ENCODE measurements at places on chromosomes 4 and X.

- DNase-seq = no peak
Measured at GRCh38 chr4:126843492-126844067, 789.2 kb upstream of the INTU start.

DNA sequence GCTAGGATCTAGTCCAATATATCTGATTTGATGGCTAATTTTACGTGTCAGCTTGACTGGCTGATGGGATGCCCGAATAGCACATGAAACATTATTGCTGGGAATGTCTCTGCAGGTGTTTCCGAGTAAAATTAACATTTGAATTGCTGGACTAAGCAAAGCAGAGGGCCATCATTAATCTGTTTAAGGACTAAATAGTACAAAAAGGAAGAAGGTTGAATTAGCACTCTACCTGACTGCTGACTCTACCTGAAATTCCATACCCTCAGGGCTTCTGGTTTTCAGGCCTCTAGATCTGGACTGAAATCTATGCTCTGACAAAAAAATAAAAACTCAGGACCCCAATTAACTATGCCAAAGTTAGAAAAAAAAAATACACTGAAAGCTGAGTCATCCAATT is 1021.9 kb downstream of the FAM133A start:
- DNase-seq = no peak

DNA sequence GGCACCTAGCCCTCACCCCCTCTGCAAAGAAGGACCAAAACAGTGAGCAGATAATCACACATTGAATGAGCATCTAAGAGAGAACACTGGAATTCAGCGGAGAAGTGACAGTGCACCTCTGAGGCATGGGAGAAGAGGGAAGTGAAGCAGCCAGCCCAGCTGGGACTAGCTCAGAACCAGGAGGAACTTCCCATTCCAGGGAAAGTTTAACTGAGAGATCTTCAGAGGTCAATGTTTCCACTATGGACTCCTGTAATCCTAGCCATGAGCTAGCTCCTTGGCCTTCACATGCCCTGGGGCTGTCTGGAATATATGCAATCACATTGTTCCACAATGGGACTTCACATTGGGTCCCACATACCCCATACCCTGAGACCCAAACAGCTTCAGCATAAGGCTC is 24.4 kb downstream of the TLR6 start:
- no peak for DNase-seq

DNA sequence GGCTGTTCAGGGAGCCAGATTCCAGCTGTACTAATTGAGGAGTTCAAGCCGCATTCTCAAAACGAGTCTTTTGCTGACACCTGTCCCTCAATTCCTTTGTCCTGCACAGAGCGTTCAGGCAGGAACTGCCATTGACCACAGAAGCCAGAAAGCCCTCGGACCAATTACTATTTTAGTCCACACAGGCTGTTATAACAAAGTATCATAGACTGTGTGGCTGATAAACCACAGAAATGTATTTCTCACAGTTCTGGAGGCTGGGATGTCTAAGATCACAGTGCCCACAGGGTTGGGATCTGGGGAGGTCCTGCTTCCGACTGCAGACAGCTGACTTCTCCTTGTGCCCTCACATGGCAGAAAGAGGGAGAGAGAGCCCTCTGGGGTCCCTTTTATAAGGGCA is 119.8 kb upstream of the ATP6AP2 start:
- DNase-seq = no peak

DNA sequence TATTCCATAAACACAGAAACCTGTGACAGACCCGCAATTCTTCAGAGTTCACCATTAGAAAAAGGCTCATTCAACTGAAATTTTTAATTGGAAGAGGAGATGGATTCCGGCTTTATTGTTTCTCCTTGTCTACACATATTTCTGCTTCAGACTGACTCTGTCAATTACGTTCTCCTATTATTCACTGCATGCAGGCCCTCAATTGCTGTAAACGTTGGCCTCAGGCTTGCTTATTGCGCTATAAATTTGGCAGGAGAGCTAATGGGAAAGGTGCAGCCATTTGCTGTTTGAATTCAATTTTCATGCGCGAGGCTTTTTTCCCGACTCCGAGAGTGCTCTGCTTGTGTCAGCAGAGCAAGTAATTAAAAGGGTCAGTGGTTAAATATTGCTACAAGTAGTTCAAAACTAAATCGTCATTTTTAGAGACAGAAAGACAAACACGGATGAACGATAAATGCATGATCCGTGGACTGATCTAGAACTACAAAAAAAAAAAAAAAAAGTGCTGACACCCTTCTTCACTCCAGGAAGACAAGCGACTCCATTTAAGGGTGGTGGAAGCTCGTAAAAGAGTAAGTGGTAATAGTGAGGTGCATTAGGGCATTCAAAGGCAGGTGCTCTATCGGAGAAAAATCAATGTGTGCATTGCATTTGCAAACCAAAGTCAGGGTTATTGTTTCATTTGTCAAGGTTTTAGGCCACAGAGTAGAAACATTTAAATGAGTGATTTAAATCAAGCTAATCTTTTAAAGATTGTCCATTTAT is 841.6 kb upstream of the FRG1 start:
- no peak for DNase-seq

GRCh38 chr4:98030059-98030458 is 113.2 kb downstream of the STPG2 start:
- no peak for DNase-seq

GRCh38 chr4:17589355-17589754 is 12.4 kb downstream of the LAP3 start:
- no peak for DNase-seq

- DNase-seq = no peak
Measured at GRCh38 chrX:115378471-115378870, 89.0 kb downstream of the LUZP4 start.

- no peak for DNase-seq
Measured at GRCh38 chrX:13837290-13837745, 20.4 kb upstream of the GPM6B start.

DNA sequence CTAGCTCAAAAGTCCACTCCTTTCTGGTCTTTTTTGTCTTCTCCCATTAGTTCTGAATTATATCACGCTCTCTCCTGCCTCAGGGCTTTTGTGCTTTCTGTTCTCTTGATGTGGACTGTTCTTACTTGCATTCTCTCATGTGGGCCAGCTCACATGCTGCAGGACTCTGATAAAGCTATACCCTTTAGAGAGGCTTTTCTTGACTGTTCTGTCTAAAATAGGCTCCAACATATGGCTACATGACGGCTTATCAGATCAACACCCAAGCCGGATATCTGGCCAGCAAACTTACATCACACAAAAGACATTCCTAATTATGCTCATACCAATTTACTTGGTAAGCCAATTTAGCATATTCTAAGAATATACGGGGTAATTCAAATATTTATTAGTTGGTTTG is 1494.5 kb downstream of the TECRL start:
- no peak for DNase-seq

DNA sequence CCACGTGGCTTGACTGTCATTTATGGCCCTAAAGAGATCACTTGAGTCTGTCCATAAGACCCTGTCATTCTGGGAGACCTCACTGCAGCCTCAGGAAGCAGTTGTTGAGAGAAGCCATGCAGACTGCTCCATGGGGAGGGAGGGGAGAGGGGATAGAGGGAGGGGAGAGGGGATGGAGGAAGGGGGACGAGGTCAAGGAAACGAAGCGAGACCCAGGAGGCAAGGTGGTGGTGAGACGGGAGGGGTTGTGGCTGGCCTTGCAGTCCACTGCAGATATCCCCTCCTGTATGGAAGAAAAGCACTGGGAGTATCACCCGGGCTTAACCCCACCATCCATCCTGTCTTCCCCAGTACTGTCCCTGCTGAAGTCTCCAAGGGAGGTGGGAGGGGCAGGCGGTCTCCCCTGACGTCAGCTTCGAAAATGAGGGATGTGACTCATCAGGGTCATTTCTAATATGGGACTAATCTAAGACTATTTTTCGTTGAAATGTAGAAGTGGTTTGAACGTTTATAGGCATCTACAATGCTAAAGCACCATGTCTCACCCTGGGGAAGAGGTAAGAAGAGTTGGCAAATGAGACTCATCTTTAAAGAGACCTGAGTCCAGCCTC is 5.6 kb downstream of the TMEM255A start:
- DNase-seq = no peak

DNA sequence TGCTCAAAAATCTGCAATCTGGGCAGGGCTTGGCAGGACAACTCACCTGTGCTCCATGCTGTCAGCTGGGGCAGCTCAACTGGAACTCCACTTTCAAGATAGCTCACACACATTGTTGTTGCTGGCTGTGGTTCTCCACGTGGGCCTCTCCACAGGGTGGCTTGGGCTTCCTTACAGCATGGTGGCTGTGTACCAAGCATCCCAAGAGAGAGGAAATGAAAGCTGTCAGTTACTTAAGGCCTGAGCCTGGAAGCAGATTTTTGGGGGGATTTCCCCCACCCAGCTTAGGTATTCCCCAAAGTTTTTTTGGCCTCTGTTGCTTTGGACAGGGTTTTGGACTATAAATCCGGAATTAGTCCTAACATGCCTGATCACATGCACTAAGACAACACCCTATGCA is 81.0 kb downstream of the BCOR start:
- DNase-seq = no peak

- DNase-seq = no peak
Measured at GRCh38 chr4:31748382-31748781, 1028.2 kb downstream of the PCDH7 start.

DNA sequence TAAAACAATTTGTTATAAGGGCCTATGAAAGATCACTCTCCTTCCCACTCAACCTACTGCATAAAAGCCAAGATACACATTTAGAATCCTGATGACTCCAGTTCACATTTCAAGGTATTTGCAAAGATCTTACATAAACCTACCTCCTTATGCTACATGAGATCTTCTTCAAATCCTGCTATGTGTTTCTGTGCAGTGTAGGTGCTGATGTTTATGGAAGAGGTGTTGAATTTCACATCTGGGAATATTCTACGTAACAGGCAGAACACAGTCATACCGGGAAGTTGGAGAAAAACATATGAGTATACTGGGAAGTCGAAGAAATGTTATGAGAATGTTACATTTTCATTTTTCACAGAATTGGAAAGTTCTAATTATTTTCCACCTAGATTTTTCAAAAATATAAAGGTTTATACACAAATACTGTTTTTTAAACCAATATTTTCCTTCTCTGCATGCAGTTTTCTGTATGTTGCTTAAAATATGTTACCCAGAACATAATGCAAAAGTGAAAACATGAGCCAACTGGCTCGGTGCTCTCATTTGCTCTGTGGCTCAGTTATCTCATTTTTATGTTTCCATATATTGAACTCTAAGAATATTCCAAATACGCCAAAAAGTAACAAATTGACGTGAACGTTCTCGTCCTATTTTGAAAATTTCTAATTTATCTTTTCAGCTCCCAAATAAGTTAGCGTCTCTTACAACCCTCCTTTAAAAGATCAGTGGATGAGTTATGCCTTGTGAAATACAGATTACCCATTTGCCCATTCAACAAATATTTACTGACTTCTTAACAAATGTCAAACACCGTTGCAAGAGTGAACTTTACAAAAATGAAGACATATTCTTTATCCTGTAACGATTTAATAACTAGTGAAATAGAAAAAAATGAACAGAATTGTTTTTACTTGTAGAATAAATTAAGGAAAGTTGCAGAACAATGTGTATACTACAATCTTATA is 899.3 kb downstream of the STIM2 start:
- DNase-seq = no peak

DNA sequence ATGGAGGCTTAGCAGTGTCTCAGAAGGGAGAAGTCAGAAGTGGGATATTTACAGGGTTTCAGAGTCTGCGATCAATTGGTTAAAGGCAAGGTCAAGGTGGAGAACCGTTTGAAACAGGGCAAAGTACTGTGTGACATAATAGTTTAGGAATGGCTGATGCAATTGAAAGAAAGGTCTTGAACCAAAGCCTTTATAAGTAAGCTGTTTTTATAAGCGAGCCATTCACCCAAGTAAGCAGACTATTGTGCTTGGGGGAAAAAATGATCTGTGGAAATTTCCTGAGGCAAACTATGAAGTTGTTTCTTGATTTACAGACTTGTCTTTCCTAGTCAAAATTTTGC is 327.3 kb downstream of the CAMK2D start:
- no peak for DNase-seq

All from activated CD8-positive, alpha-beta memory T cell treated with anti-CD3 and anti-CD28 coated beads for 1 hour (primary cell).